ENCODE measurements at places on chromosomes 5 and 9.

DNA sequence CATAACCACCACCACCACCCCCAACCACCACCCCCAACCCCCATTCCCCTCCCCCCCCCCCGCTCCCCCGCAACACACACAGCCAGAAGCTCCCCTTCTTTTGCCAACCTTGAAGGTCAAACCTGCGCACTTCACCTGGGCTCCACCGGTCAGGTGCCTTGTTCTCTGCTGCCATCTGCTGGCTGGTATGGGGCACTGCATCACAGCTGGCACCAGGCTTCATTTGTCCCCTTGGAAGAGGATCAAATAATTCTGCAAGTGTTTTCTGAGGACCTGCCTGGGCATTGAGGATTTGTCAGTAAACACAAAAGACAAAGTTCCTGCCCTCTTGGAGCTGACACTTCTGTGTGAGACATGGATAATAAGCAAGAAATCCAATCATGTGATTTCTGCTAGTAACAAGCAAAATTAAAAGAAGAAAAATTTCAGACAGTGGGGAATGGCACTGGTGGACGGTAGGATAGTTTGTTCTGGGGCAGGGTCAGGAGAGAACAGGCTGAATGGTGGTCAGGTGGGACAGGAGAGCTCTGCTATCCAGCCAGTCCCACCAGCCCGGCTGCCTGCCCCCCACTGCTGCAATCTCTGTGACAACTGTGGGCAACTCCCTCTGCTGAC, 55.6 kb upstream of the LMX1B start:
- DNase-seq: peak; percentile 53

DNA sequence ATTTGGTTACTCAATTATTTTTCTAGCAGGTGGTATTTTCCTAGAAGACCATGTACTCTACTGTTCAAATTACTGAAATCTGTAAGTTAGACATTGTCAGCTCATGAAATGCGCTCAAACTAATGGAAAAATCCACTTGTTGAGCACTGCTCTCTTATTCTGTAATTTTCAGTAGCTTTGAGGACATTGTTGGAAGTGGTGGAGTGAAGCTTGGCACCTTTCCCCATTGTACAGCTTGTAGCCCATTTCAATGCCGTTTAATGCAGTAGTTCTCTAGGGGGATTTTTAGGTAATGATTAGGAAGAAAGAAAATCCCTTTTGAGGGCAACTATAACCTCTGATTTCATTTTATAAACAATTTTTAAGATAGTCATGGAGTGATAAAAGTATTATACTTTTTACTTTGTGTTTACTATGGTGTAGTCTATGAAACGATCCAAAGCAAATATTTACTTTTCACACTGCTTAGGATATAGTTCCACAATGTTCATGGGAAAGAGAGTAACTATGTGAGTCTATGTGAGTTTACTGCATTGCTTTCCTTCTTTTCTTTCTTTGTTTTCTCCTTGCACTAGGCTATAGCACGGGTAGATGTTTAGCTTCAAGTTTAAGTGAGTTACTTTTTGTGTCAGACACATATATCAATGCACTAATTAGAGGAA, 165.8 kb upstream of the ANKH start:
- DNase-seq: no peak

DNA sequence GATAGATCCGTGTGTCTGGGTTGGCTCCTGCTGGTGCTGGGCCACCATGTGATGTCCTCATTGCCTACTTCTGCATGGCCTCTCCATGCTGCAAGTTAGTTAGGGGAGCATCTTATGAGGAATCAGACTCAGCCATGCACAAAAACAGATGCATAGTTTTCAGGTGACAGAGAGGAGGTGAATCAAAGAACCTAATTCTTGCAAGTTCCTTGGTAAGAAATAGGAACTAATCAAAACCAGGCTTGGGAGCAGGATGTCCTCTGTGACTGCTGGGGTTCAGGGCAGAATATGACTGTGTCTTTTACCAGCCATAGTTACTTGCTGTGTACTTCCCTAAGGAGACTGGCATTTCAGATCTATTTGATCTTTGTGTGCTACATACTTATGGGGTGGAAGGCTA, 61.6 kb downstream of the C9orf152 start:
- DNase-seq: no peak

DNA sequence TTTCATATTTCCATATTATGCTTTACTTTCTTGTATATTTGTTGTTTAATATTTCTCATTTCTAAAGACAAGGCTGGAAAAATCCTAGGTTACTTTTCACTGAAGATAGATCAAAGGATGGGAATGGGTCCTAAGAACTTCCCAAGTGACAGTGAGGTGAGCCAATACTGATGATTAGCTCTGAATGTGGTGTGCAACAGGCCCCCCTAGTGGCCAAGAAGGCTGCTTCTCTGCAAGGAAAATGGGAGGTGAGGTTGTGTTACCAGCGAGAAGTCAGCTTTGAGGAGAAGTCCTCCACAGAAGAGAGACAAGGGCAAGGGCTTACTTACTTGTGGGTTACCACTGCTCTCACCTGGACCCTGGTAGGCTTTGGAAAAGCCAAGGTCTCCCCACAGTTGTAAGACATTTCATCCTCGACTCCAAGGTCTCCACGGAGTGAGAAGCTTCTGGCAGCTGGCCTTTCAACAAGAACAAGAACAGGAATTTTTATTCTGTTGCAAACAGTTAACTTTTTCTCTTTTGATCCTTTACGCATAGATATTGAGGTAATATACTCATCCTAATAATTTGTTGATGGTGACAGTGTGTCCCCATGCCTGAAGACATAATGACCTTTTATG, 69.9 kb downstream of the MAMDC2 start:
- DNase-seq: no peak

DNA sequence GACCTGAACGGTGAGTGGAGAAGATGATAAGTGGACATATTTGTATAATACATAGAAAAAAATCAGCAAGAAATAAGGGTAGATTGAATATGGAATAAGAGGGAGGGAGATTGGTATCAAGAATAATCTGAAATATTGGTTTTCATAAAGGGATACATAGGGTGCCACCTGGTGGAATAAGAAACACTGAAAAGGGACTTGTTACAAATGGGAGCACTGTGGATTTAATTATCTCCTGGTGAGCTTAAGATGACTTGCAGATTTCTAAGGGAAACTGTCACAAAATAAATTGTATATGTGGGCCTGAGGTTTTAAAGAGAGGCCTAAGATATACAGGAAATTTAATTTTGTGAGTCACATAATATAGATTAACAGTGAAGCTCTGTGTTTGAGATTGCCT, 1403.5 kb upstream of the CDH18 start:
- no peak for DNase-seq

GRCh38 chr9:38680837-38681445, 39.0 kb downstream of the FAM240B start:
- DNase-seq: no peak

DNA sequence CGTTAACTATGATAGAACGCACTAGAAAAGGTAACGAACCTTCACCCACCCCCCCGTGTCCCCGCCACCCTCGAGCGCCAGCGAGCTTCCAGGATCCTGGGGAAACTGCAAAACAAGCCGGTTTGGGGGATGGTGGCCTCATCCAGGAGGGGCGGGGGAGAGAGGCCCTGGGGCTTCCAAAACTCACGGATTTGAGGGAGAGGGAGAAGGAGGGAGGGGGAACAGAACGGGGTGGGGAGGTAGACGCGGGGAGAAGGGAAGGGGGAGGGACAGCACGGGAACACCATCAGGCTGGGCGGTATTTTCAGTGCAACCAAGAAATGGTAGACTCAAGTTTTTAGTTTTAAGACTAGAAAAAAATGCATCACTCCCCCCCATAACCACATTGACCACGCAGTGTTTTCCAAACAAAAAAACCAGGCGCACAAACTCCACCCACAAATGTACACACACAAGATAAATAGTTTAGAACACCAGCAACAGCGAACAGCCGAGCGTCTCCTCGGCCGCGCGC, 1.4 kb downstream of the NRARP start:
- no peak for DNase-seq

- no peak for DNase-seq
These were observed 90.1 kb downstream of the SNCAIP start for GRCh38 chr5:122401976-122402725.

DNA sequence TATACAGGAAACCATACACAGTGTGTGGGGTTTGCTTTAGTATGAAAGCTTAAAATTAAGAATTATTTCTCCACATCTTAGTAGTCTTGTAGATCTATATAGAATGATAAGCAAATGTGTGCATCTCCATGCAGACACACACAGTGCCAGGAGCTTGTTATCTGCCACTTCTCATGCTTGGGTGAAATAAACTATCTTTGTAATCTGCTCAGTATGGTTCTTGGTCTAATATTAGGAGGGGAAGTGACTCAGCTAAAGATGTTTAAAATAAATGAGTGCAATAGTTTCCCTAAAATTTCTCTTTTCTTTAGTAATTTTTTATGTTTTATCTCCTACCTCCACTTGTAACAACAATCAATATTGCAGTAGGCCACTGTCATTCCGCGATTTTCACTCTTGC, 689.6 kb downstream of the TAF11L14 start:
- no peak for DNase-seq

GRCh38 chr5:174120401-174121005, 75.0 kb downstream of the NSG2 start:
- DNase-seq: no peak

DNA sequence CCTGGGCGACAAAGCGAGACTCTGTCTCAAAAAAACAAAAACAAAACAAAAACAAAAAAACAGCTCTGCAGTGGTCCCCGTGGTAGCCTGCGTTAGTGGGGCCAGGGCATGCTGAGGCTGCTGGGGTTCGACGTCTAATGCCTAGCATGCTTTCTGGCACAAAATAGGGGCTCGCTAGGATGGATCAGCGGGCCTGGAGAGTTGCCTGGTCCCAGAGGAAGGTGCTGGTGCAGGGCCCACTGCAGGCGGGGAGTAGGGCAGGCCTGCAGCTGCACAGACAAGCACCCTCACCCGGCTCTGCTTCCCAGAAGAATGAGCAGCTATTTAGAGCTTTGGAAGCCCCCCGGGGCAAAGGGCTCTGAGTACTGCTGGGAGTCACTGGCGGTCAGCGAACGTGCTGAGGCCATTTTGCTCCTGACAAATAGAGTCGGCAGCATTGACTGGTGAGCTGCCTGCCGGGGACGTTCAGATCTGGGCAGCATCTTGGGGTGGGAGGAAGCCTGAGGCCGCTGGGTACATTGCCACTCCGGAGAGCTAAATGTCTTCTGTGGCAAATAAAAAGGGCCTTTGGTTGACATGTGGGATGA, 126.7 kb downstream of the OLFM1 start:
- no peak for DNase-seq

DNA sequence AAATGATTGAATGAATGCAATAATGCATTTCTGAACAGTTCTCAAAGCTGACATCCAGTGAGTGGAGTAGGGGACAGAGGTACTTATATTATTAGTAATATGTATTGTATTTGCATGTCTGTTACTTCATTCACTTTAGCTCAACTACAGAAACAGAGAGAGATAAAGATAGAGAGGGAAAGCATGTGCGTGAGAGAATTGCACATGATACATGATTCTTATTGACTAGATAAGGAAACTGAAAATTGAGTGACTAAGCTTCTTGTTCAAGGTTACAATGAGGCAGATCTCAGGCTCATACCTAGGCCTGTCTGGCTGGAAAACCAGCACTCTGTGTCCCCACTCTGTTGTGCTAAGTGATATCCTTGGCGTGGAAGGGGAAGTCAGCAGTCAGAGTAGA, 337.7 kb upstream of the KLF4 start:
- DNase-seq: no peak

GRCh38 chr9:89080193-89080592, 88.9 kb downstream of the S1PR3 start:
- DNase-seq: no peak

DNA sequence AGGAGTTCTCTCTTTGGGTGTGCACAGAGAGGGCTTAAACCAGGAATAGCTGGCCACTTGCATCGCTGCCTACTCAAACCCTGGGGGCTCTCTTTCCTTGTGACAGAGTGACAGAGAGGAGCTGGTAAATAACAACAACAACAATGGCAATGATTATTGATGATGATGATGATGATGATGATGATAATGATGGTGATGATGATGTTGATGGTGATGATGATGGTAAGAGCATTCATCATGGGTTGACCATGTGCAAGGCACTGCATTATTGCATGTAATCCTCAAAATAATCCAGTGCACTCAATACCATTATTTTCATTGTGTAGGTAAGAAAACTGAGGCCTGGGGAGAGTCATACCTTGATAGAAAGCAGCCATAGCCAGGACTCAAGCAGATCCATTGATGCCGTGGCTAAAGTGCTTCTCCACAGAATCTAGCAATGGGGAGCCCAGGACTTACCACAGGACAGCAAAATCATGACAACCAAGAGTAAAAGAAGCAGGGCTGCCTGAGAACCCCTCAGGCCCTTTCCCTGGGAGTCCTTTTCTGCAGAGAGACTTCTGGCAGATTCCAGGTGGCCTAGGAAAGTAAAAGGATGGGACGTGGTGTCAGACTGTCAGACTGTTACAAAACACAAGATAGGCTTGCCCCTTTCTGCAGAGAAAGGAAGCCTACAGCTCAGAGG, 4.8 kb downstream of the FOXI1 start:
- DNase-seq: no peak

Data from activated B cell treated with CpG ODN at 0.5 μM for 24 hours (primary cell).